Fibroblast of the aortic adventitia (primary cell): ENCODE measurements at places on chromosomes 7 and 10.

GRCh38 chr10:88848499-88848898 is 3.1 kb downstream of the ANKRD22 start:
- peak; percentile 78 for DNase-seq

DNA sequence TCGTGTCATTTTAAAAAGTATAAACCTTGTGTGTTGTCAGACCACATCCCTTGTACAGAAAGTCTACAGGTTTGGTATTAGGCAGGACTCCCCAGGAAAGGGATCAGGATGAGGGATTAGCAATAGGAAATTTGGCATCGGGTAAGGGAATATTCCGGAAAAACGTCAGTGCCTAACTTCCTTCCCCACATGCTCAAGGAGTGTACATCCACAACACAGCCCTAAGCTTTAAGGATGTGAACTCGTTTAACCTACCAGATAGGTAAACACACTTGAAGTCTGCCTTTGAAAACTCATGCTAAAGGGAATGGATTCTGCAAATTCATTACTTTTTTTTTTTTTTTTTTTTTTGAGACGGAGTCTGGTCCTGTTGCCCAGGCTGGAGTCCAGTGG is 194.9 kb downstream of the SKIDA1 start:
- peak; percentile 12 for DNase-seq

DNA sequence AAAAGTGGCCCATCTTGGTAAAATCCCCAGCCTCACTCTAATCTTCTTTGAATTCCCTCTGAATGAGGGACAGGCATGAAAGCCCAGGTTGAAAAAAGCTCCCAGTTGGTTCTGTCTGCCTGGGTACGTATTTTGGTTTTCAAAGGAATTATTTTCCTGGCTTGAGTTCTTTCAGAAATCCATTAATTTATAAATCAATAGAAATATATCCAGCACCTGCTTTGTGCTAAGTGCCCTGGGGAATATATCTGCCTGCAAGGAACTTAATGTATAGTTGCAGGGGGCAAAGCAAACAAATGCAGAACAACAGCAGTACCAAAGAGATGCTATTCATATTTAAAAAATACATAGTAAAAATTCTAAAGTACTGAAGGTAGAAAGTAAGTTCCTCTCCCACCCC is 362.7 kb downstream of the REEP3 start:
- no peak for DNase-seq

DNA sequence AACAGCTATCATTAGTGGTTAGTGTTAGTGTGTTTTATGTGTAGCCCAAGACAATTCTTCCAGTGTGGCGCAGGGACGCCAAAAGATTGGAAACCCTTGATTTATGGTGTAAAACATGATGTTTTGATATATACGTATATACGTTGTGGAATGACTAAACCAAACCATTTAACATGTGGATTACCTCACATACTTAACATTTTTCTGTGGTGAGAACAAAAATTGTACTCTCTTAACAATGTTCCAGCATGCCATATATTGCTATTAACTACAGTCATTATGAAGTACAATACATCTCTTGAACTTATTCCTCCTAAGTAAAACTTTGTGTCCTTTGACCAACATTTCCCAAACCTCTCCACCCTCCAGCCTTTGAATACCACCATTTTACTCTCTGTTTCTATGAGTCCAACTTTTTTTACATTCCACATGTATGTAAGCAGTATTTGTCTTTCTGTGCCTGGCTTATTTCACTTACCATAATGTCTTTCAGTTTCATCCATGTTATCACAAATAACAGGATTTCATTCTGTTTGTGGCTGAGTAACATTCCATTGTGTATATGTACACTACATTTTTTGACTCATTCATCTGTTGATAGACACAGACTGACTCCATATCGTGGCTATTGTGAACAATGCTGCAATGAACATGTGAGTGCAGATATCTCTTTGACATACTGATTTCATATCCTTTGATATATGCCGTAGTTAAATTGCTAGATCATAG is 42.2 kb upstream of the MAGI2 start:
- DNase-seq: peak; percentile 82

DNA sequence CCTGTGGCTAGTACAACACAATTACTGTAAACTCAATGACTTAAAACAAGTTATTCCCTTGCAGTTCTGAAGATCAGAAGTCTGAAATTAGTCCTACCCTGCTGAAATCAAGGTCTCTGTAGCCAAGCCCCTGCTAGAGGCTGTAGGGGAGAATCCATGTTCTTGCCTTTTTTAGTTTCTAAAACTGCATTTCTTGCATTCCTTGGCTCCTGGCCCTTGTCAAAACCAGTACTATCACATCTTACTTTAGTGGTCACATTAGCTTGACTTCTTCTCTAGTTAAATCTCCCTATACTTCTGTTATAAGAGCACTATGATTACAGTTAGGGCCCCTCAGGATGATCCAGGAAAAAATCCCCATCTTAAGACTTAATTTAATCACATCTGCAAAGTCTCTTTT is 567.0 kb downstream of the GFRA1 start:
- no peak for DNase-seq
